Renal cortex interstitium (tissue), 15 donors: ENCODE measurements at places on chromosomes 1 and 21.

- DNase-seq = no peak
Measured at GRCh38 chr1:10143961-10144485, 66.3 kb upstream of the KIF1B start.

DNA sequence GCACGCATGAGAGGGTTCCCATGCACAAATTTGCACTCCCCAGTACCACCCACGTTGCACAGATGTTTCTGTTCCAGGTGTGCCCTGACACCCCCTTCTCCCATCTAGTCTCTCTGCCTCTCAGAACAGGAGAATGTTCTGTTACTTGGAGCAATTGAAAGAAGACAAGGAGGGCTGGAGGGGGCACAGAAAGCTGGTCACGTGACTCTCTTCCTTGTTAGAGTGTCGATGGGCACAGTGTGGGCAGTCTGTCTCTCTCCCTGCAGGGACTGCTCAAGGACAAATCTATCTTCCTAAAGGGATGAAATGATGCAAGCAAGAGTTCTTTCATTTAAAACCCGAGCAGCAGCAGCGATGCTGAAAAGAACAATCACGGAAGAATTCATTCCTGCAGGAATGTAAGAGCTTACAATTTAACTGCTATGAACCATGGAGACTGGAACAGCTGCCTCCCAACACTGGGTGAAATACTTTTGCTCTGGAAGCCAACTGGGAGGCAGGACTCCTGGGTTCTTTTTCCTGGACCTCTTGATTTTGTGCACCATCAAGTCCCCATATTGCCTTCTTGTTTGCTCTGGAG, 7.3 kb upstream of the KCNA10 start:
- DNase-seq = no peak

DNA sequence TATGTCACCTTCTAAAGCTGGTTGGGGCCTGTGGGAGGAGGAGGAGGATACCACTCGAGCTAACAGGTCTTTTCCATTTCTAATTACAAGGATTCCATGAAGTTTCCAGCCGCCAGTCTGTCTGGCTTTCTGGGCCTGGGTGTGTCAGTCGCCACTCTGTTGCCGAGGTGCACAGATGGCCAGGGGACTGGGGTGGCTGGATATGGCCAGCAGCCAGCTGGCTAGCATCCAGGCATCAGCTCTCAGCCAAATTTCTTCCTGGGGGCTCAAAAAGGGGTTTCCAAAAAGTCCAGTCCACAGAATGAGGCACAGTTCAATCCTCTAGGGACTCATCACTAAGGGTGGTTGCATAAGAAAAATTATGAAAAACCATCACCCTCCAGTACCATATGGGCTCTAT, 32.4 kb downstream of the ITPKB start:
- no peak for DNase-seq

- no peak for DNase-seq
Measured at GRCh38 chr1:12501661-12502060, 116.3 kb downstream of the DHRS3 start.

- no peak for DNase-seq
Measured at GRCh38 chr1:222018041-222018440, 276.2 kb upstream of the DUSP10 start.
